Retinal pigment epithelial cell (primary cell): ENCODE measurements at places on chromosomes 2 and 18.

GRCh38 chr2:193679847-193680246 lies 1485.1 kb upstream of the TMEFF2 start:
- DNase-seq: no peak

- DNase-seq: no peak
Measured at GRCh38 chr2:96819128-96819875, 3.2 kb downstream of the CNNM3 start.

DNA sequence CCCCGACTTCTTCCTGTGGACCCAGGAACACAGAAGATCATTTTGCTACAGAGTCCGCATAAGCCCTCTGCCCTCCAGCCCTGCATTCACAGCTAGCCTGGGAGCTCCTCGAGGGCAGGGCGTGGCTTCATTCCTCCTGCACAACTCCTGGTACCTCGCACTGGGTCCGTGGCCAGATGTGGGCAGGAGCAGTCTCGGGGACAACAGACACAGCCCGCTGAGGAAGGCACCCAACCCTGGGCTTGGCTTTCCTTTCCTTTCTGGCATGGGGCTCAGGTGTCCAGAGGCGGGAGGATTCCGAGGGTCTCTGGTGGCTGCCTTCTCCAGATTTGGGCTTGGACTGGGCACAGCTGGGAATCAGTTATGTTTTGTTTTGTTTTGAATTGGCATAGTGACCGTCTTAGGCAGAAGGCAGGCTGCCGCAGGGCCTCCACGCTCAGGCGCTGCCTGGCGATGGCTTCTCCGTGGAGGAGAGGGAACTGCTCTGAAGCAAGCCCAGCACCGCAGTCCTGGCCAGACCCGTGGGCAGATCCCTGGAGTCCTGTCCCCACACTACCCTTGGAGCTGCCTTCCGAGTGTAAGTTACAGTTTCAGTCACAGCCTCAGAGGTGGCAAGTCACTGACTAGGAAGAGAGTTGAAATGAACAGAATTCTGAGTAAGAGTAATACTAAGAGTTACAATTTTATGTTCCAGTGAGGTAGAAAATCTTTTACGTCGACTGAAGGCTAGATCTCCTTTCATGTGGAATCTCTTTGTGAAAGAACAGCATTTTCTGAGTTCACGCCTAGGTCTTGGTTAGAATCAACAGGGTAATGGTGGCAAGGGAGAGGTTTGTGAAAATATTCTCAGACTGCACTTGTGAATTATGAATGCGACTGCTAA lies 47.9 kb downstream of the LDLRAD4 start:
- no peak for DNase-seq

GRCh38 chr2:173058097-173058496 lies 17.5 kb upstream of the MAP3K20 start:
- DNase-seq: no peak

- DNase-seq: no peak
Measured at GRCh38 chr2:61718965-61719364, 134.9 kb downstream of the FAM161A start.

DNA sequence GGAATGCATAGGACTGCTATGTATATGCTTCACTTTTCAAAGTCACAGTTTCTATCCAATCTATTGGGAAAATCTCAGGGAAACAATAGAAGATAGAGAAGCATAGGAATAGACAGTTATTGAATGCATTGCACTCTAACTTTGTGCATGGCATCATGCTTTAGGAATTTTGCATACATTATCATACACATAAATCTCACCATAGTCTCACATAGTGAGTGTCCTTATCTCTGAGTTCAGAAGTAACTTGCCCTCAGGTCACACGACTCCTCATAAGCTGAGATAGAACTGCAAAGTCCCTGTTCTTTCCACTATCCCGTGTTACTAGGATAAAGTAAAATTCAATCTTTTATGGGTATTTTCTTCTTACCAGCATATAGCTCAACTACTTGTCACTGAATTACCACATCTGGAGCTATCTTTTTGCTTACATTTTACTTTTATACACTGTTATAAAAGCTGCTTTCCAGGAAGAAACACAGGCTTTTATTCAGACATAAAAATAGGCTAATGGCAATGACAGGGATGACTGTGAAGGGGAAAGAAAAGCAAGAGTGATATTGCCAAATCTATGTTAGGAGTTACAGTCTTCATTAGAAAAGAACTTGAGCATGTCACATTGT lies 666.9 kb downstream of the XIRP2 start:
- no peak for DNase-seq

GRCh38 chr2:238475034-238475433 lies 48.3 kb downstream of the ASB1 start:
- no peak for DNase-seq

- DNase-seq: no peak
Measured at GRCh38 chr2:126850940-126851339, 47.8 kb upstream of the TEX51 start.

DNA sequence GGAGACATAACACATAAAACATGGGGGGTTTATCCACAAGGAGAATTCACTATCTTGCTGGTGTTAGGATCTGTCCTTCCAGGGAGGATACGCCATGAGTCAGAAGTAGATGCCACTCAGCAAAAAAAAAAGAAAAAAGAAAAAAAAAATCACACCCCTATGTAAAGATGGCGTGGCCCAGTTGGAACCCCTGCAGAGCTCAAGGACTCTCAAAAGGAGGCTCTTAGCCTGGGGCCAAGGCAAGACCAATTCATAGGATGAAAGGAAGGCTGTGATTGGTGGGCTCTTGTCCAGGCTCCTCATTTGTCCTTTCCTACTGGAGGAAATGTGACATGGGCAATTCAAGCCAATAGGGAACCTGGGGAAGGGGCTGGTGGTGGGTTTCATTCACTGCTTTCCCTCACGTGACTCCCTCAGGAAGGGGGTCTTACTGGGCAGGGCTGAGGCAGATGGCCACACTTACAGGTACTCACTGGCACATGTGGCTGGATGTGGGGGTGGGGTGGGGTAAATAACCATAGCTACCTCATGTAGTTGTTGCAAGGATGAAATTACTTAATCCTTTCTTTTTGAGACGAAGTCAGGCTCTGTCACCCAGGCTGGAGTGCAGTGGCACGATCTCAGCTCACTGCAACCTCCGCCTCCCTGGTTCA lies 38.7 kb upstream of the HAAO start:
- no peak for DNase-seq

DNA sequence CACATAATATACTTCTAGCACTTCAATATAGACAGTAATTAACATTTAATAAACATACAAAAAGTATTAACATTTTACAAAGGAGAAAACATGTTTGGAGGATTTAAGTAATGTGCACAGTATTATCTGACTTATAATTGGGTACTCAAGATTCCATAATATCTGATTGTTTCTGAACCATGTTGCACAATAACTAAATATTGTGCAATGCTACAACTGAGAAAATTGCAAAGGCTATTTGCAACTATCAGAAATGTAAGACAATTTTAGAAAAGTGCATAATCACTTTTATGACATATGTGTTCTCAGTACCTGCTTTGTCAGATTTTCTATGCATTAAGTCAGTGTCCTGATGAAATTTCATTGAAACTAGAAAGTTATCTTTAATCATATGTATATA lies 934.6 kb downstream of the SOCS6 start:
- no peak for DNase-seq

GRCh38 chr18:23900994-23901393 lies 113.6 kb upstream of the TTC39C start:
- no peak for DNase-seq

DNA sequence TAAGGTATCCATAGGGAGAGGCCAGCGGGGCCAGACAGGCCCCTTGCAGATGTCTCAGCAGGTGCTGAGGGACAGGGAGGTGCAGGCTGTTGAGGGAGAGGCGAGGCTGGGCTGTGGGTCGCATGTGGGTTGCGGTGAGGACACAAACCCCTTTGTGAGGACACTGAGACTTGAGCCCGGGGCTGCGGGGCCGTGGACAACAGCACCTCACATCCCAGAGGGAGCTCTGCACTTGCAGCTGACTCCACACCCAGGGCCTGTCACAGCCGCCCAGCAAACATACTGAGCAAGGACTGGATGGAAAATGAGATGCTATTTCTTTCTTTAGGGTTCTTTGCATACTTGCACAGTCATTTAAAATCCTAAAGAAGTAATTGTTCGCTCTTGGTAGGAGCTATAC lies 95.3 kb upstream of the NFATC1 start:
- no peak for DNase-seq

- no peak for DNase-seq
Measured at GRCh38 chr18:51668101-51668500, 470.6 kb upstream of the MEX3C start.

- DNase-seq: no peak
Measured at GRCh38 chr2:165524720-165525119, 55.2 kb downstream of the CSRNP3 start.
